ENCODE measurements at places on chromosomes 5 and 9.

- no peak for DNase-seq
These were observed 33.7 kb downstream of the ABITRAM start for GRCh38 chr9:108967916-108968315.

DNA sequence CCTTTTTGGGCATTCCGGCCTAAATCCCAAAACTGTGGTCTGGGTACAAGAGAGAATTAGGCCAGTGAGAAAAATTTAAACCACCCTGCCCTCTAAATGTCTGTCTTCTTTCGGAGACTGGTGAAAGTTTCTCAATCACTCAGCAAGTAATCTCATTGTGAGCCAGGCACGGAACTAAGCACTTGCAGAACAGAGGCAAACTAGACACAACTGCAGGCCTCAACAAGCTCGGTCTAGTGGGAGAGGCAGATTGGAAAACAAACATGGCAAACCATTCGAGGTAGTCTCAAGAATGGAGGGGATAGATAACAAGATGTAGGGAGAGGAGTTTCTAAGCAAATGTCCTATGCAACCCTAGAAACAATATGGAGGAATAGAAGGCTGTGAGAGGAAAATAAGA lies 8.9 kb upstream of the C5orf58 start:
- no peak for DNase-seq

GRCh38 chr9:69192214-69192613 lies 18.1 kb downstream of the TJP2 start:
- no peak for DNase-seq

- no peak for DNase-seq
These were observed 97.5 kb downstream of the ZNF608 start for GRCh38 chr5:124648902-124649467.

GRCh38 chr5:153365547-153365946 lies 124.9 kb upstream of the GRIA1 start:
- no peak for DNase-seq

Measured in activated CD8-positive, alpha-beta memory T cell treated with anti-CD3 and anti-CD28 coated beads for 48 hours (primary cell).